ENCODE measurements at places on chromosomes 7 and 10.

GRCh38 chr10:77603534-77603927, 34.1 kb downstream of the KCNMA1 start:
- DNase-seq, result no peak

- DNase-seq, result no peak
These were observed 620.4 kb downstream of the GALNT17 start for GRCh38 chr7:71752171-71752935.

- DNase-seq, result no peak
These were observed 160.7 kb downstream of the MAD1L1 start for GRCh38 chr7:2072042-2072441.

GRCh38 chr7:126838194-126838593, 414.5 kb downstream of the GRM8 start:
- no peak for DNase-seq

GRCh38 chr10:86522510-86522855, 891 bp upstream of the WAPL start:
- no peak for DNase-seq

Data from T-helper 2 cell (primary cell).